T-helper 2 cell (primary cell): ENCODE measurements at places on chromosomes 1 and 21.

DNA sequence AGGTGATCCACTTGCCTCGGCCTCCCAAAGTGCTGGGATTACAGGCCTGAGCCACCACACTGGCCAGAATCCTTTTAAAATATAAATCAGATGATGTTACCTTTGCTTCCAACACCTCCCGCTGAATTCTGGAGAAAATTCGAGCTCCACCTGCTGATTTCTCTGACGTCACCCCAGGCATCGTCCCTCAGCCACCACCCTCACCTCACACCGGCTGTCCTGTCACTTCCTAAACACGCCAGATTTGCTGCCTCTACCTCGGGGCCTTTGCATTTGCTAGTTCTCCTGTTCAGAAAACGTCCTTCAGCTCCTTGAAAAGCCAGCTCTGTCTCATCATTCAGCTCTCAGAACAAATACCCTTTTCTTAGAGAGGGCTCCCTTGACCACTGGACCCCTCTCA, 57.9 kb downstream of the FBXO2 start:
- no peak for DNase-seq

GRCh38 chr1:13908128-13908527, 208.1 kb downstream of the PRDM2 start:
- no peak for DNase-seq

GRCh38 chr1:222123111-222123510, 381.2 kb upstream of the DUSP10 start:
- no peak for DNase-seq

DNA sequence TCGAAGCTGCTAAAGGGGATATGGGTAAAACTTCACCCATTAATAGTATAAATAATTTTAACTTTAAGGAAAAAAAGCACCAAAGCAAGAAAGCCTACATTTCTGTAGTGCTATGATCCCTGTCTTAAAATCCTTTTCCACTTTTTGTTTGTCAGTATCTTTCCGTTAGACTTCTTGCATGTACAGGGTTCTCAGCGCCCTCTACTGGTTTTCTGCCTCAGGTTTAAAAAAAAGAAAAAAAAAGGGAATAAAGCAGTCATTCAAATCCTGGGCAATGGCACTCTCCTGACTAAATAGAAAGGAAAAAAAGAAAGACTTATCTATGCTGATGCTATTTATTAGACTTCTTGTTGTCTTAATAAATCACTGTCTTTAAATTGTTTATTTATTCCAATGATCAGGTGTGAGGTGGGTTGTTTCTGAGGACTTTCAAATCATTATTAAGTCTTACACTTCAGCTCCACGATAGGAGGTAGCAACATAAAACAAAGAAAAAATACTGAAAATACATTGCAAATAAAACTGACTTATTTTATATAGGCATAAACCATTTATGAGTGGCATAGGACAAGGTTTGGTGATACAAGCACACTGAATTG, 475.4 kb upstream of the NR5A2 start:
- DNase-seq: no peak

DNA sequence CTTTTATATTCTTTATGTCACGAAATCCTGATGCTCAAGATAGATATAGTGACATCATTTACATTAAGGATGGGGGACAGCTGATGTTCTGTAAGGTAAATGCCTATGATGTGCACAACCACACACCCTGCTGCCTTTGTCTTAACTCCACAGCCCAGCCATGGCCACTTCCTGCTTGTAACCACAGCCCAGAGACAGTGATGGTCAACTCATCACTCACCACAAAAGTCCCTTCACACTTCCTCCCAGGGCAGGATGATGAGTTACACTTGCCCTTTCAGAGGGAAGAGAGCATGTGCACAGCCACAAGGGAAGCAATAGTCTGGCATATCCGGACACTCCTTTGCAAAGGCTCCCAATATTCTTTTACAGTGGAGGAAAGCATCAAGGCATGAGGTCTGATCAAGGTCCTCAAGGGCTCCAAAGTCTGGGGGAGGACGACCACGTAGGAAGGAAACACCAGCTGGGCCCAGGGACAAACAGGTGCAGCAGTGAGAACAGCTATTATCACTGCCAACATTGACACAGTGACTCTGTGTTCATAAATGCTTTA, 53.8 kb downstream of the PLPP3 start:
- no peak for DNase-seq
